Activated CD4-positive, alpha-beta T cell treated with anti-CD3 and anti-CD28 coated beads for 48 hours (primary cell): ENCODE measurements at places on chromosomes 7 and 10.

DNA sequence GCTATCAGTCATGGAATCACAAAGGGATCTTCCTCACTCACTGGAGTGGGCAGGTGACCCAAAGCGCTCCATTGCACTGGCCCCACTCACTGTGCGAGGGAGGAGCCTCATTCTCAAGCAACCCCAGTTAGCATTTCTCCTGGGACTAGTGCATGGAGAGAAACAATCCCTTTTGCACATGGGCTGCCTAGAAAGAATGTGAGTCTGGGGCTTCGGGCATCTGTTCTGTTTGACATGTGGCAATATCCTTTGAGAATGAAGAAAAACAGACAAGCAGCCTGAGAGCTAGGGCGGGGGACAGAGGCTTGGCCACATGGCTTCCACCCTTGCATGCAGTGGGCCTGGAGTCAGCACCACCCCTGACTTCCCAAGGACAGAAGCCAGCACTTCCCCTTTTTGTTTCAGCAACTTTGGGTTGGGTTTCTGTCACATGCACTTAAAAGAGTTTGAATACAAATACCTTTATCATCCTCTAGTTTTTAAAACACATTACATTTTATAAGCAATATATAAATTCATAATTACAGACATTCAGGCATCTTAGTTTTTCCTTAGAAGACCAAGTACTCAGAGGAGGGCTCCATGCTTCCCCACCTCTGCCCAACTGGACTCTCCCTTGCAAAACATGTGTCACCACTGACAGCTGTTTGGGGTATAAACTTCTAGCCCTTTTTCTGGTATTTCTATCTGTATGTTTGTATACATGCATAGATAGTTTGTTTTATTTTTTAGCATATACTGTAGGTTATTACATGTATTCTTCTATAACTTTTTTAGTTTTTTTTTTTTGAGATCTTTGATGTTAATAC is 73.8 kb downstream of the RBM20 start:
- no peak for DNase-seq

DNA sequence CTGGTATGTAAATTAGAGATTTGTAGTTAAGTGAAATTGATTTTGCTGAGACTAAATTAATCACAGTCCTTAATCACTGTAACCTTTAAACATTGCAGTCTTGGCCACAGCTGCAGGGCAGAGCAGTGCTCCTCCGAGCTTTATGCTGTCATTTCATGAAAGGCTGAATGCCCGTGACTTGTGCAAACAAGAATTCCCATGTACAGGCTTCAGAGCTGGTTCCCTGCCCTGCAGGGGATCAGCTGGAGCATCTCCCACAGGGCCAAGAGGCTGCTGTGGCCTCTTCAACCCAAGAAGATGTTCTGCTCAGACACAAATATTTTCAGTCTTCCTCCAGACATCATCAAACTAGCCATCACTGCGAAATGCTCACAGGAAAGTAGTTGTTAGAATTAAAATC is 419.1 kb downstream of the AUTS2 start:
- no peak for DNase-seq

DNA sequence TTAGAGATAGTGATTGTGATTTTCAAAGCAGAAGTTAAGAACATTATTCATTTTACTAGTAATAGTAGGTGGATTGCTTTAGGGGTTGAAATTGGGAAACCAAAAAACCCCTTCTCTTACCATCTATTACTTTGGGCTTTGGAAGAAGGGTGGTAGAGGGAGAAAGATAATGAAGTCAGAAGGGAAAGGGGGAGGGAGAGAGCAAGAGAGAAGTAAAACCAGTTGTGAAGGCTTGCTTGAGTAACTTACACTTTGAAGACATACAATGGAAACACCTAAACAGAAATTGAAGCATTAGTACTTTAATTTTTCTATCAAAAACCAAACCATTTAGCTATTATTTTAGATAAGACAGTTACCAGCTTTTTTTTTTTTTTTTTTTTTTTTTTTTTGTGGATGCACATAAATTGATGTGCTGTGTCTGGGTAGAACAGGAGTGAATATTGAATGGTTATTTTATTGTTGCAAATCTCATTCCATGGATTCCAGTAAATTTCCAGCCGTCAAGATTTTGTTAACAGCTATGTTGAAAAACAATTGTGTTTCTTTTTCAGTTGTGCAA is 5.5 kb downstream of the PRKAR2B start:
- DNase-seq: no peak

DNA sequence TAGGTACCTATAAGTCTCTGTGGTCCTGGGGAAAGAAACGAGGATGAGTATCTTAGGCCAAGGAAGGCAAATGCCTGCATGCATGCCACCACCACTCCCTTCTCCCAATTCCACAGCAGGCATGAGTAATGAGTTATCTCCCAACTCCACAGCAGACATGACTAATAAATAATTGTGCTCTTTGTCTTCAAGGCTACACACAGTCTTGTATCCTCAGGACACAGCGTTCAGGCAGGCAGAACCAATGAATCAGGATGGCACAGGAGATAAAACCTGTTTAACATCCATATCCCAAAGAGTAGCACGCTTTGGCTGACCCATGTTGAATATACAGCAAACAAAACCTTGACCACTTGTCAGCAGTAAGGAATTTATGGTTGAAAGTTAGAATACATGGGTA is 229.7 kb upstream of the NFE2L3 start:
- DNase-seq: no peak

DNA sequence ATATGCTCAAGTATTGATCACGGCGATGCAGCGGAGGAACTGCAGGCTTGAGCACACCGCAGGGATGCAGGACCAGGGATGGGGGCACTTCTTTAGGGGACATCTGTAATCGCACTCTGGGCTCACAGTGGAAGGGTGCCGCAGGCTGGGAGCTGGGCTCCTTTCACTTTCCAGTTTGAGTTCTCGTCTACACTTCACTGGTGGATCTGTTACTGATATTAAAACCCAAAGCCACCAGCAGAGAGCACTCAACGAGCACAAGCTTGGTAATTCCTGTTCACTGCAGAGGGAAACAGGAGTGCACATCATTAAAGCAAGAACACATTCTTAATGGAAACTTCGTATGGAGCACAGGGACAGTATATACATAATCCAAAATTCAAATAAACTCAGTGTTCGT is 91.3 kb downstream of the PARD3 start:
- no peak for DNase-seq

- no peak for DNase-seq
Measured at GRCh38 chr7:46603780-46604179, 682.7 kb upstream of the IGFBP3 start.

DNA sequence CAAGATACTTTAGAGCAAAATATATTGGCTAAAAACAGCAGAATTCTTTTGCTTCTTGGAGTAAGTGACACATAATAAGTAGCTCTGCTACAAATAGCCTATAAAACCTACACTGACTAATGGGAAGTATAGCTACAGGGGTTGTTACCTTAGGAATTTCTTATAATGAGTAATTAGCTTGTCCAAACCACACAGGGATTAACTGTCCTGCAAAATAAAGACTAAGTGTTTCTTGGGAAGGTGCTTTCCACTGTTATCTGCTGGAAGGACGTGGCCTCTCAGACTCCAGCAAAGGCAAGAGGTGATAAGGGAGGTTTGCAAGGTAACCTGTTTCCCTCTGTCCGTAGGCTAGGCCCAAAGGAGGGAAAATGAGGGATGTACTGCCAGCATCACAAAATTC is 302.4 kb downstream of the DOCK4 start:
- no peak for DNase-seq

- DNase-seq: no peak
Measured at GRCh38 chr7:47744883-47745282, 163.0 kb upstream of the TNS3 start.

GRCh38 chr7:128021366-128021765 is 9.9 kb downstream of the LRRC4 start:
- no peak for DNase-seq

DNA sequence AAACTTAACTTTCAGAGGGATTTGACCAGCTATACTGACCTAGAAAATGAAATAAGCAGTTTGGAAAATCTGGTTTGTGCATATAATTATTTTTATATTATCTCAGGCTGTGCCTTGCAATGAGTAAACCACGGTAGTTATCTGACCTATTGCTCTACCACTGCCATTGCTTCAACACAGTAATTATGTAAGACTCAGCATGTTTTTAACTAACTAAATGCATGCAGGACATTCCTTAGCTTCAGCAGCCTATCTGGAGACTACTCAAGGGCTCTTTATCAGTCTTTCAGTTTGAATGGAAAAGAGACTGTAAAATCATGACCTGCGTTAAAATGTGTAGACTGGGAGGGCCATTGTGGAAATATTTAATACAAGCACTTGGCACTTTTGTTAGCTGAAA is 22.5 kb downstream of the CHN2 start:
- no peak for DNase-seq

DNA sequence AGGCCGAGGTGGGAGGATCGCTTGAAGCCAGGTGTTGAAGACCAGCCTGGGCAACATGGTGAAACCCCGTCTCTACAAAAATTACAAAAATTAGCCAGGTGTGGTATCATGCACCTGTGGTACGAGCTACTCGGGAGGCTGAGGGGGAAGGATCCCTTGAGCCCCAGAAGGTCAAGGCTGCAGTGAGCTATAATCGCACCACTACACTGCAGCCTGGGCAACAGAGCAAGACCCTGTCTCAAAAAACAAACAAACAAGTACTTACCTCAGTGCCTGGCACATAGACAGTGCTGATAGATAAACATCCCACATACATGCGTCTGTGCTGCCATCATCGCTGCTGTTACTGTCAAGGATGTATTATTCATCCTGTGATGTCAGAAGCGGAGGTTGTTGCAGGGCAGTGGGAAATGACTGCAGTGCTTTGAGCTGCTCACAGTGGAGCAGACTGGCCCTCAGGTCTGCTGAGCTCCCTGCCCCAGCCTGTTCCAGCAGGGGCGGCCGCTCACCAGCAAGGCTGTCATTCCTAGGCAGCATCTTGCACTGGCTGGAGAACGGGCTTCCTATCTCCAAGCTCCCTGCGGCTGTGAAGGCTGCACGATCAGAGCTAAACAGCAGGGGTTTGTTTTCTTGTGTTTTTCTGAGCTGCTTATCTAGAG is 18.6 kb downstream of the FOXK1 start:
- DNase-seq: peak; percentile 13

GRCh38 chr10:82319074-82319473 is 444.1 kb downstream of the NRG3 start:
- DNase-seq: no peak

GRCh38 chr10:128173386-128173785 is 47.2 kb upstream of the MKI67 start:
- DNase-seq: no peak

GRCh38 chr7:129719980-129720732 is 108.6 kb downstream of the NRF1 start:
- DNase-seq: no peak

- DNase-seq: no peak
Measured at GRCh38 chr10:88989824-88990383, 694 bp upstream of the FAS start.

GRCh38 chr7:94045581-94045980 is 41.4 kb upstream of the BET1 start:
- DNase-seq: no peak

- no peak for DNase-seq
Measured at GRCh38 chr7:38385682-38386081, 112.2 kb upstream of the TARP start.

DNA sequence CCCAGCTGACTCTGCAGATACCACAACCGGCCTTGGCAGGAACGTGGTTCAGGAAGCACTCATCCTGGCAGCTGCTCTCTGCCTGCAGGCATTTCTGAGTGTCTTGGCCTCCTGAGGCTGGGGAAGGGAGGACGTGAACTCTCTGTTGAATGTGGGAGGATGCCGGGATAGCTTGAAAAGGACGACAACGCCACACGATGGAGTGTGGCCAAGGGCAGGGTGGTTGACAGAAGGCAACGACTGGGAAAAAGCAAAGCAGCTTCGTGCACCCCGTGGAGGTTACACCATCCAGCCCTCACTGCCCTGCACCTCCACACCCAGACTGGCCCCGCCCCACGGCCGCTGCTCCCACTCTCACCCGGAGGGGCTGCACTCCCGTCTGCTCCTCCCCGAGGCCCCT is 466.1 kb upstream of the FOXK1 start:
- no peak for DNase-seq

- no peak for DNase-seq
Measured at GRCh38 chr10:30842894-30843293, 188.8 kb downstream of the ZNF438 start.

GRCh38 chr7:98760201-98760651 is 109.6 kb downstream of the TMEM130 start:
- DNase-seq: no peak

GRCh38 chr7:55131142-55131929 is 112.5 kb downstream of the EGFR start:
- DNase-seq: no peak

DNA sequence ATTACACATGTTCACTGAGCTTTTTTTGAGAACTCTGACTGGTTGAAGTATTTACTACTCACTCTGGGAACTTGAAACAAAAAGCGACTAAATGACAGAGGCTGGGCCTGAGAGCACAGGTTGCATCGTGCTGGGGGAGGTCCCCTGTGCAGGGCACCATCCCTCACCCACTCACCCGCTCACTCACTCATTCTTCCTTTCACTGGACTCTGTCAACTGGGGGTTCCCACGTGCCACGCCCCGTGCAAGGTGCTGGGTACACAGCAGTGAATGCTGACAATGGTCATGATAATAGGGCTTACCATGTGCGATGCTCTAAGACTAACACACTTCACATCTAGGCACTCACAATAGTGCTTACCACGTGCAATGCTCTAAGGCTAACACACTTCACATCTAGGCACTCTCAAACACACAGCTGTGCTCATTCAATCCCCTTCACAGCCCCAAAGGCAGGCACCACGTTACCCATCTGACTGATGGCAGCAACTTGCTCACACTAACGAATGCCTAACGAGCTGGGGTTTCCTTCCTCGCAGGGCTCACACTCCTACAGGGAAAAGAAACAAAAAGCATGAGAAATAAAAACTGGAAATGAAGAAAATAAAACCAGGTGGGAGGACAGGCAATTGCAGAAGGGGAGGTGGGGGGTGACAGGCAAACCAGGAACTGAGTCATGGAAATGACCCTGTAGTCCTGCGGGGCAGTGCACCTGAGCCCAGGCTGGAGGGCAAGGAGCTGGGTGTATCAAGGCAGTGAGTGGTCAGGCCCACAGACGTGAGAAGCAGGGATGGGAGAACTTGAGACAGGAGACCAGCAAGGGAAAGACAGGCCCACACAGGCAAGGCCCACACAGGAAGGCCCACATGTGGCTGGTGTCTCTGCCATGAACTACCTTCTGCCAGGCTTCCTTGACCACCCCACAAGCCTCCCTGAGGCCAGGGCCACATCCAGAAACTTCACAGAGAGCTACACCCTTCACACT is 147.0 kb upstream of the FAM20C start:
- DNase-seq: peak; percentile 35

GRCh38 chr7:151673216-151673615 is 153.5 kb upstream of the RHEB start:
- DNase-seq: no peak
